ENCODE measurements at places on chromosomes 4 and X.

DNA sequence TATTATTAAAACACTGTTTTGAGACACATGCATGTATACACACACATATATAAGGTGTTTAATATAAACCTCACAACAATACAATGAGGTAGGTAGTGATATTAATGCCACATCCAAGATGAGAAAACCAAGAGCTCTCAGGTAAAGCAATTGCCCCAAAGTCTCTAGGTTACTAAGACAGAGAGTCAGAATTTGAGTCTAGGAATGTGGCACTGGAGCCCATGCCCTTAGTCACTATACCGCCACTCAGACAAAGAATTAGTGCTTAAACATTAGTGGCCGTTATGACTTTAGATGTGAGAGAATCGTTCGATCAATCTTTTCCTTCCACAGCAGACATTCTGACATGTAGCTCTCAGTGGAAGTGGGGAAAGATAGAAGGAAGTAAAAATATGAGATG lies 108.2 kb upstream of the ACSL4 start:
- no peak for DNase-seq

DNA sequence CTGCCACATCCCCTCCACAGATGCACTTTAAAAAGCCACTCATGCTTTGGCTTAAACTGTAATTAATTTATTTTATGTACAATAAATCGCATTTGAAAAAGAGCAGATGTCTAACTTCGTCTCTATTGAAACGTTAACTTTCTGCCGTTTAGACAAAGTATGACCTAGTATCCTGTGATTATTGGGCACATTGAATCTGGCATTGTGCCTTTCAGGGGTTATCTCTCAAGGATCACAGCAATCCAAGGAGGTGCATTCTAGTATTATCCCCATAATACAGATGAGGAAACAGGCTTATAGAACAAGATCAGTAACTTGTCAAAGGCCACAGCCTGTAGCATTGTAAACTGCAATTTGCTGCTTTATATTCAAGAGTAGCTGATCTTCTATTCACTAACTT lies 4.6 kb downstream of the RASL11B start:
- no peak for DNase-seq

DNA sequence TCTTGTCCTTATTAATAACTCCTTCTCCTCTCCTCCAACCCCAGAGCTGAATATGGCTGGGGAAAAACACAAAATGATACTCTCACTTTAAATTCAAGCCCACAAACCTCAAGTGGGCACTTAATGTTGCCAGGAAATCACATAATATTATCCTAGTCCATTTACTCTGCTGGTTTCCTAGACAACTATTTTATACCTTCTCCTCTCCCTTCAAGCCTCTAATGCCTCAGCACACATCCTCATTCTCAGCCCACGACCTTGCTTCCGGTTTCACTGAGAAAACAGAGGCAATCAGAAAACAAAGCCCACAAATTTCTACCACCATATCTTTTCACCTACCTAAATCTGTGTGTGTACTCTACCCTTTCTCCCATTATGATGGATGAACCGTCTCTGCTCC lies 12.1 kb upstream of the CLCN5 start:
- DNase-seq = no peak

- no peak for DNase-seq
Measured at GRCh38 chrX:47202877-47203276, 9.2 kb downstream of the UBA1 start.

- no peak for DNase-seq
Measured at GRCh38 chrX:46865281-46865680, 28.4 kb downstream of the RP2 start.

- no peak for DNase-seq
Measured at GRCh38 chrX:118644378-118644777, 83.0 kb upstream of the IL13RA1 start.

GRCh38 chr4:138446456-138446855 lies 204.3 kb upstream of the SLC7A11 start:
- no peak for DNase-seq

DNA sequence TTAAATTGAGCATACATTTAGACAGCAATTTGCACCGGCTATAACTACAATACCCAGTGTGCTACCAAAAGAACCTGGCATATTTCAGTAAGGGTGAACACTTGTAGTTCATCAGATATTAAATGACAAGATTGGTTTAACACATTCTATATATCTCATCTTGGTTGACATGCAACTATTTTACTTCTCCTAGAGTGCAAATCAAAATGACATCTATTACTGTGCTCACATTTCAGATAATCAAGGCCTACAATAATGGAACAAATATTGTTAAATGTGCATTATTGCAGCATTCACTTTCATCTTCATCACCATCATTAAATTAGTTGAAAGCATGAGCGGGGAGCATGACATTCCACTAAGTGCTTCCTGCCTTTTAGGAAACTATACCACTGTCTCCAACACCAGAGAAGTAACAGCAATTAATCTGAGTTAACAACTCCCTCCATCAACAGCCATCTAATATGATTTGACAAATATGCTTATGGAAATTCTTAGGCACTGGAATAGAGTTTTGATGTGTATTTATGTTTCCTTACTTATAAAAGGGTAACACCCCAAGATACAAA lies 209.8 kb upstream of the SLIT2 start:
- no peak for DNase-seq

DNA sequence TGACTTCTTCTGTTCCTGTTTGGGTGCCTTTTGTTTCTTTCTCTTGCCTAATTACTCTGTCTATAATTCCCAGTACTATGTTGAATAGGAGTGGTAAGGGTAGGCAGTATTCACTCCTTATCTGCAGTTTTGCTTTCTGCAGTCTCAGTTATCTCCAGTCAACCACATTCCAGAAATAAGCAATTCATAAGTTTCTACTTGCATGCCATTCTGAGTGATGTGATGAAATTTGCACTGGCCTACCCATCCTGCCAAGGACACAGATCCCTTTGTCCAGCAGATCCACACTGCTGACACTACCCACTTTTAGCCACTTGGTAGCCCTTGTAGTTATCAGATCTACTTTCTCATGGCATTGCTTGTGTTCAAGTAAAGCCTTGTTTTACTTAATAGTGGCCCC lies 971.6 kb upstream of the INTU start:
- DNase-seq = no peak

DNA sequence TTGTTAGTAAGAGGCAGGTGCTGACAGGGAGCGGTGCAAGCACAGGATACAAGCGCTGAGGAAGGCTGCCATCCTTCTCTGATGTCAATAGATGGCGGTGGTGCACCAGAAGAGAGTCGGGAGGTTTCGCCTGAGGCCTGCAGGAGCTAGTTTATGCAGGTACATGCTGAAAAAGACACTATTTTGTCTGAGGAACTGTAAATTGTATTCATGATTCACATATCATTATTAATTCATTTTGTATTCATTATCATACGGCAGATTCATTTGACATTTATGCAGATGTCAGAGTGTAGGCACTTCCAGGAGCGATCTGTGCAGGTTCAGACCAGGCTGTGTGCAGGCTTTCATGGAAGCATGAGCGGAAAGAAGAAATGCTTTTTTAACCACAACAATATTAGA lies 824.0 kb downstream of the STIM2 start:
- peak; percentile 10 for DNase-seq

GRCh38 chr4:73172161-73172560 lies 86.4 kb downstream of the ANKRD17 start:
- DNase-seq = no peak

- no peak for DNase-seq
Measured at GRCh38 chr4:81214144-81214880, 710 bp downstream of the PRKG2 start.

DNA sequence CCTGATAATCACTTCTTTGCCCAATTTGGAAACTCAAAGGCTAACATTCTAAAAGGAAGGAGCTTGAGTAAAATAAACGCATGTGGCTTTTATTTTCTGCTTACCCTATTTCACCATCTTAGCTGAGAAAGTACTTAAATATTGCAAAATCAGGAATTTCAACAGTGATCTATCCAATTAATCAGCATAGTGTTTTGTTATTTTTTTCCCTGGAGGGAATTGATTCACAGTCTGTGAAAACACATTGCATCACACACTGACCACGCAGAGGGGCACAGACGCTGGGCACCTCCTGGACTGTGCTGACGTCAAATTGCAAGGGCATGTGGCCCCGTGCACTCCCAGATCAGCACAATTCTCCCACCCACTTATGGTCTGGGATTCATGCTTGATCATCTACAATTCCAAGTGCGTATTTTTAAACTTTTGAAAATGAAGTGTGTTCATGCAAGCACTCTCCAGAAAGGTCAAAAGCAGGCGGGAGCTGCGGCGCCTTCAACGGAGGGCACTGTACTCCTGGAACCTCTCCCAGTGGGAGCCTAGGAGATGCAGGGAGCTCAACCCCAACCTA lies 320.6 kb upstream of the PPARGC1A start:
- no peak for DNase-seq

- no peak for DNase-seq
Measured at GRCh38 chrX:109926743-109927662, 75.9 kb upstream of the TMEM164 start.

GRCh38 chr4:143356493-143356892 lies 19.8 kb downstream of the GAB1 start:
- DNase-seq = no peak

DNA sequence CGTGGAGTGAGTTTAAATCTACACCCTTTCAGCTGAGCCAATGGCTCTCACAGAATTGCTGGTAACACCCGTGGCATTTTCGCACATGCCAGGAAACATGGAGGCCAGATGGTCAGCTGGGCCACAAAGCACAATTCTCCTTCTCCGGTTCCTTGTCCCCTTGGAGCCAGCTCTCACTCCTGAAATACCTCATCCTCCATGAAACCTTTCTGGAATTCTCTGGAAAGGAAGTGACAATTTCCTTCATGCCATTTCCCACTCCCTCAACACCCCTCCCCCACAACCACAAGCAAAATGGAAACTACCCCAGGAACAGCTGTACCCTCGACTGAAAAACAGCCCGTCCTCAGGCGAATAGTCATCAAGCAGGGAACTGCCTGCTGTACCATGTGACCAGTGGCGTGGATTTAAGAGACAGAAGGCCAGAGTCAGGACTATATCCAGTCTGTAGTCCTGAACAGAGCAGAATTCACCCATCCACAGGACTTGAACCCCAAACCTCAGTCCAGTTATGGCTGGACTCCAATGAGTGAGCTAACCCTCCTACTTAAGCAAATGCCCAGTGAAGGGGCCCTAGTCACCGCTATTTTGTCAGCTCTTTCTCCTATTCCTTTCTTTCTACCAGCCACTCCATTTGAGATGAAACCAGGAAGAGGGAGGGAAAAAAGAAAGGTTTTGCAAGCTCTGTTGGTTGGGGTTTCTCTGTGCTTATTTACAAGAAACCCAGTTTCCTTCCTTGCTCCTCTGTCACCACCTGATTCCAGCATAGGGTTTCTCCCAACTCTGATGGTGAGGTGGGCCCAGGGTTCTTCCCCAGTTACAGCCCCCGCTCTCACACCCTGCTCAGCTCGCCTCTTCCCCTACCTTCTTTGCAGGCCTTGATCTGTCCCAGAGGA lies 24.5 kb downstream of the ELF4 start:
- no peak for DNase-seq

DNA sequence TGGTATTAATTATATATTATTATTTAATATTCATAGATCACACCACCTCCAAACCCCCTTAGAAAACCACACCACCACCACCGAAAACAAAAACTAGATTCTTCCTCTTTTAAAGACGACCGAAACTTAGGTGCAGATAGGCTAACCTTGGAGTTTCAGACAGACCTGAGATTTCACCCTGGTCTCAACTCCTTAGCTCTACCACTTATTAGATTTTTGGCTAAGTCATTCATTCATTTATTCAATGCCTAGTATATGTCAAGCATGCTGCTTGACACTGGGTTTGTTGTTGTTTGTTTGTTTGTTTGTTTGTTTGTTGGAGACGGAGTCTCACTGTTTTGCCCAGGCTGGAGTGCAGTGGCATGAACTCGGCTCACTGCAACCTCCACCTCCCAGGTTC lies 9.5 kb upstream of the BMP2K start:
- DNase-seq = no peak

DNA sequence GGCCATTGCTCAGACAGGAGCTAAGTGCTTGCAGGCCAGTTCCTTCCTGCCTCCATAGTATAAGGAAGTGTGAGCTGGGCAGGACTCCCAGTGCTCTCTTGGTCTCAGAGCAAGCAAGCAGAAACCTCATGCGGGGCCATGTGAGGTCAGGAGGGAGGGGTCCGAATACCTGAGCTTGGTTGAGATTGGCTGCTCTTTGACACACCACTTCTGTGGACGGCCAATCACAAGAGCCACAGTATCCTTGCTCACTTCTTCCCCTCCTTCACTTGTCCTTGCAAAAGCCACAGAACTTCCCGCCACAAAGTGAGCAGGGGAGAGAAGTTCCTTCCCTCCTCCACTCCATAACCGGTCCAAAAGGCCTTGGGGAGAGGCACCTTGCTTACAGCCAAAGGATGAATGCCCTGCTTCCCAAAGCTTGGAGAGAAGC lies 56.7 kb downstream of the PRPS1 start:
- no peak for DNase-seq

DNA sequence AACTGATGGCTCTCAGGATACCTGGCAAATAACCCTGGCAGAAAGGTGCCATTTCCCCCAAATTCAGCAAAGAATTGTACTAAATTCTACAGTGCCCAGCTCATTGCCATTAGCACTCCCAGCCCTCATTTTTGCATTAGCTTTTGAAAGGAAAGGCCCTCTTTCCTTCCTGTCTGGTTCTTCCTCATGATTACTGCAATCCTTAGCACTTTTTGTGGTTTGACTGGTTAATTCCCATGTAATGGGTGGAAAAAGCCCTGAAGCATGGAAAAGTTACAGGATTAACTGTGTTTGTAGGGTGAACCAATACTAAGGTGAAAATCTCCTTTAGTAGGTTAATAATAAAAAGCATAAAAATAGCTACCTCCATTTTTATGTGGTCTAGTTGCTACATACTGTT lies 139.5 kb downstream of the NPNT start:
- DNase-seq = no peak

- no peak for DNase-seq
Measured at GRCh38 chrX:7139202-7140081, 8.1 kb upstream of the STS start.

GRCh38 chr4:162117051-162117450 lies 46.7 kb downstream of the FSTL5 start:
- DNase-seq = no peak

DNA sequence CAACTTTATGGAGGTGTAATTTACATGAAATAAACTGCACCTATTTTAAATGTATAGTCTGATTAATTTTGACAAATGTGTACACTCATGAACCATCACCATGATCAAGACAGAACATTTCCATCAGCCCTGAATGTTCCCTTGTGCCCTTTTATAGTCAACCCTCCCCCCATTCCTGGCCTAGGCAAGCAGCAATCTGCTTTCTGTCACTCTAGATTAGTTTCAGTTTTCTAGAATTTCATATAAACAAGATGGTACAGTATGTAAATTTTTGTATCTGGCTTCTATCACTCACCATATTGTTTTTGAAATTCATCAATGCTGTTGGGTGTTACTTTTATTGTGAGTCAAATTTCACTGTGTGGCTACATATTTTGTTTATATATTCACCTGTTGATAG lies 234.2 kb upstream of the RPS6KA3 start:
- DNase-seq = no peak

GRCh38 chr4:159227984-159228383 lies 125.1 kb downstream of the RAPGEF2 start:
- no peak for DNase-seq

- no peak for DNase-seq
Measured at GRCh38 chr4:42344309-42344708, 53.0 kb upstream of the SHISA3 start.

Data from activated CD4-positive, alpha-beta T cell treated with anti-CD3 and anti-CD28 coated beads, Interleukin-2, amount 50 U/mL, for 48 hours (primary cell).